ENCODE measurements at places on chromosomes 1 and 21. TPM values are rescaled to one million over a fixed set of nuclear protein-coding genes. Genes with fewer than 3 reads are reported as not detected.
A peak's percentile ranks its signal among the peaks of the same experiment; 100 is the strongest.

The NUDT4B gene
- total RNA-seq, result 24.0 TPM

The NEGR1 gene
- total RNA-seq, result 15.7 TPM

The ZBTB21 gene
- 10.7 TPM for total RNA-seq

The C1orf116 gene
- total RNA-seq, result not detected

The VAV3 gene
- under 0.01 TPM for total RNA-seq

The POU3F1 gene
- not detected for total RNA-seq

The ZNF672 gene
- 13.8 TPM for total RNA-seq

The B3GALNT2 gene
- 28.3 TPM for total RNA-seq

The CCDC27 gene
- not detected for total RNA-seq

The IFNLR1 gene
- total RNA-seq, result not detected

The ARHGEF19 gene
- 12.1 TPM for total RNA-seq

The COPA gene
- 214 TPM for total RNA-seq

GRCh38 chr1:9553736-9554144, 14.5 kb downstream of the SLC25A33 start:
- DNase-seq, result no peak

- peak; percentile 90 for DNase-seq
Measured at GRCh38 chr1:248858096-248858890, 592 bp downstream of the ZNF692 start.

- no peak for DNase-seq
Measured at GRCh38 chr1:167491586-167492461, 26.5 kb downstream of the CD247 start.

GRCh38 chr1:82472489-82473131, 671.9 kb downstream of the ADGRL2 start:
- DNase-seq, result no peak

GRCh38 chr1:64404202-64404601, 65.7 kb upstream of the CACHD1 start:
- DNase-seq, result peak; percentile 16

- DNase-seq, result peak; percentile 58
Measured at GRCh38 chr1:55400508-55400907, 185.3 kb upstream of the USP24 start.

DNA sequence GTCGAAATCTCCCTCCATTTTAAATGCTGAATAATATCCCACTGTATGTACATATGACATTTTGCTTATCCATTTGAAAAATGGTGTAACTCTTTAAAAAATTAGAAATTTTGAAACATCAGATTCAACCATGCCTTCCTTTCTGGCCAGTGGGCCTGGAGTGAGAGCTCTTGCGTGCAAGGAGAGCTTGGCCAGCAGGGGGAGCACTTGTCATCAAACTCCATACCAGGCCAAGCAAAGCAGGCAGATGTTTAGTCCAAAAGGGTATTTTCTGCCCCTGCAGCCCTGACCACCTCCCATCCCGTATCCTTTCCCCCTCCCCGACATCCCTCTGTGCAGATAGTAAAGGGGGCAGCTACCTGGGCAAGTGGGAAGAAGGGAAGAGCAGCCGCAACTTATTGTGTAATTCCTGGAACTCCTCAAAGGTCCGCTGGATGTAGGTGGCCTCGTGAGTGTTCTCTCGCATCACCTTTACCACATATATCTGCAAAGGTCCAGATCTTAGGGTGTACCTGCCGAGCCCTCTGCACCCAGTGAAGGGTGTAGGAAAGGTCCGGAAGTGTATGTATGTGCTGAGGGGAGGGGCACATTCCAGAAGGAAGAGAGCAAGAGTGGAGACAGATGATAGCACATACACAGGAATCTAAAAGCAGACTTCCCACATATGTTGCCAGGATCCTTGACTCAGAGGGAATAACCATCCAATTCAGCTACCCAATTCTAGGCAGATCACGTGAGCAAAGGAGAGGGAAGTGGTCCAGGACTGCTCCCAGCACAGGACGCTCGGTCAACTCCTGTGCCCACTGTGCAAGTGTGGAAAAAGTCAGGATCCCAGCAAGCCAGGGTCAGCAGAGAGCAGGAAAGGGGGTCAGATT, 19.9 kb upstream of the PPP1R15B start:
- DNase-seq, result peak; percentile 85

- DNase-seq, result no peak
Measured at GRCh38 chr21:41634211-41634694, 126.3 kb upstream of the TMPRSS2 start.

GRCh38 chr1:212155219-212155618, 119.7 kb downstream of the DTL start:
- DNase-seq, result no peak

- DNase-seq, result peak; percentile 57
Measured at GRCh38 chr1:30727824-30728223, 4.4 kb upstream of the MATN1 start.

GRCh38 chr1:54853096-54853792, 33.8 kb downstream of the DHCR24 start:
- no peak for DNase-seq

DNA sequence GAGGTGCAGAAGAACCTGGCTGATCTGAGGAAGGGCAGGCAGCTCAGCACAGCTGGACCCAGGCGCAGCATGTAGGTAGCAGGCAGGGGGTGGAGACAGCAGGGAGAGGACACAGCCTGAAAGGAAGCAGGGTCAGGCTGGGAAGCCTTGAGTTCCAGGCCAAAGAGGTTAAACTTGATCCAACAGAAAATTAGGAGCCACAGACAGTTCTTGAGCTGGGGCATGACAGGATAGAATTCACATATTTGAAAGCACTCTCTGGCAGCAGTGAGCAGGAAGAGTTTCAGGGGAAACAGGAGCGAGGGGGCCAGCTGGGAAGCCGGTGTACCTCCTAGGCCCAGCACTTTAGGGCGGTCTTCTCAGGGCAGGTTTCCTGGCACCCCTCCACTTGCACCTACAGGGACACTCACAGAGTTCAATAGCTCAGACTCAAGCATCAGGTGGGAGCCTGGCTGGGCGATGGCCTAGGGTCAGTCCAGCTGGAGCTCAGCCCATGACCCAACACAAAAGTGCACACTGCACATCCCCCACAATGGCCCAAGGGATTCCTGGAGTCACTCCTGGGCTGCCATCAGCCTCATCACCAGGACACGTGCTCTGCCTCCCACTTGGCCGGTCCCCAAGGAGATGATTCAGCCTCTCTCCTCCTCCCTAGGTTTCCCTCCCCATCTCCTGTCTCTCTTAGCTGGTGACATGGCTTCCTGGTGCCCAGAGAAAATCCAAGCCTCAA, 22.7 kb downstream of the MATN1 start:
- DNase-seq, result peak; percentile 90

DNA sequence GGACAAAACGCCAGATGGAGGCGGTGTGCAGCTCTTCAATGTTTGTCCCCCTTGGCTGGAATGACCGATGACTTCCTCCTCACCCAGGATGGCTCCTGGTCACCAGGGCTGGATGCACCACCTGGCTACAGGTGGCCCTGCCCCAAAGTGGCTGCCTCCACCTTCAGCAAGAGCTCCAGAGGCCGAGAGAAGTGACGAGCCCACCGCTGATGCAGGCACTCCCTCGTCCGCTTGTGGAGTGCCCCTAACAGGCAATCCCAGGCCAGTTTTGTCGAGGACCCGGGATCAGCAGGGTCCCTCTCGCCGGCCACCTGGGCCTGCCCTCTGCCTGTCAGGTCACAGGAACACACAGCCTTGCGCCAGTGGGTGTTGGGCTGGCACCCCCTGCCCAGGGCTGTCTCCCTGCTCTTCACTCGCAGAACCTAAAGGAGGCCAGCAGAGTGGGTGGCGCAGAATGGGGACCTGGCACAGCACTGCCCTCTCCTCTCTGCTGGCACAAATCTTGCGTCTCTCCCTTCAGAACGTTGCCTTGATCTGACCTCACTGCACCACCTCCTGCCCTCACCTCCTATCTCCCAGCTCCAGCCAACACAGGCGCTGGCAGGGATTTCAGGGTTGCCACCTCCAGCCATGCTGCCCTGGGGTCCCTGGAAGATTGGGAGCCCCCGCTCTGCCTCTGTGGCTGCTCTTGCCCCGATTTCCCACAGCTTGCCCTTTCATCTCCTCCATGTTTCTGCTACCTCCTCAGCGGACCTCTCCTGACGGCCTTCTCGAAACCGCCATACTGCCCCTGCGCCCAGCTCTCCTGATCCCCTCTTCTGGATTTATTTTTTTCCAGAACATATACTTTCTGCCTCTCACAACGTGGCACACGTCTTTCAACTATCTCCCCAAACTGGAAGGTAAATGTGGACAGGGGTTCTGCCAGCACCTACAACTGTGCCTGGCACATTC, 38.6 kb downstream of the SLC45A1 start:
- no peak for DNase-seq

DNA sequence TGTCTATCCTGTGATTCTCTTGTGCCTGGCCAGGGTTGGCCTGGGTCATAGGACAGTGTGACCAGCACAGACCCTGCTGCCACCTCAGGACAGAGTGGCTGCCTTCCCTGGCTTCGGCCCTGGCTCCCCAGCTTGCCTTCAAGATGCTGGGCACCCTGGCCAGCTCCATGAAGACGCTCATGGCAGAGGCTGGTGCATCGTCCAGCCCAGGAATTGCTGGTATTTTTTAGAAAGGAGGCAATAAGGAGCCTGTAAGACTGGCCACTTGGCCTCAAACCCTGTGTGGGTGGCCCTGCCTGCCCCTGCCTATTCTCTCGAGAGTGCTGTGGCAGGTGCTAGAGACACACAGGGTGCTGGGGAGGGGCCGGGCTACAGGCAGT, 70.4 kb upstream of the ACTRT2 start:
- no peak for DNase-seq

DNA sequence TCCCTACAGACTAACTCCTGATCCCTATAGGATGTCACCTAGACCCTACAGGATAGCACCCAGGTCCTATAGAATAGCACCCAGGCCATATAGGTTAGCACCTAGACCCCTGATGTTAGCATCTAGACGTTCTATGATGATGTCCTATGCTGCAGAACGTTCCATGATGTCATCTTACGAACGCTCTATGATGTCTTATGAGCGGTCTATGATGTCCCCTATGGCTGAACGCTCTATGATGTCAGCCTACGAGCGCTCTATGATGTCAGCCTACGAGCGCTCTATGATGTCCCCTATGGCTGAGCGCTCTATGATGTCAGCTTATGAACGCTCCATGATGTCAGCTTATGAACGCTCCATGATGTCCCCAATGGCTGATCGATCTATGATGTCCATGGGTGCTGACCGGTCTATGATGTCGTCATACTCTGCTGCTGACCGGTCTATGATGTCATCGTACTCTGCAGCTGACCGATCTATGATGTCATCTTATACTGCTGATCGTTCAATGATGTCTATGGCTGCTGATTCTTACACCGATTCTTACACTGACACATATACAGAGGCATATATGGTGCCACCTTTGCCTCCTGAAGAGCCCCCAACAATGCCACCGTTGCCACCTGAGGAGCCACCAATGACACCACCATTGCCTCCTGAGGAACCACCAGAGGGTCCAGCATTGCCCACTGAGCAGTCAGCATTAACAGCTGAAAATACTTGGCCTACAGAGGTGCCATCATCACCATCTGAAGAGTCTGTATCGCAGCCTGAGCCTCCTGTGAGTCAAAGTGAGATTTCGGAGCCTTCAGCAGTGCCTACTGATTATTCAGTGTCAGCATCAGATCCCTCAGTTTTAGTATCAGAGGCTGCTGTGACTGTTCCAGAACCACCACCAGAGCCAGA, 9.5 kb downstream of the SON start:
- peak; percentile 47 for DNase-seq

- no peak for DNase-seq
Measured at GRCh38 chr1:9340172-9340854, 47.6 kb downstream of the SPSB1 start.

- peak; percentile 56 for DNase-seq
Measured at GRCh38 chr21:15592271-15592860, 137.4 kb upstream of the USP25 start.

- DNase-seq, result no peak
Measured at GRCh38 chr1:212586206-212587015, 22.1 kb upstream of the ATF3 start.

GRCh38 chr1:23118957-23119792, 49.5 kb downstream of the LUZP1 start:
- peak; percentile 55 for DNase-seq

DNA sequence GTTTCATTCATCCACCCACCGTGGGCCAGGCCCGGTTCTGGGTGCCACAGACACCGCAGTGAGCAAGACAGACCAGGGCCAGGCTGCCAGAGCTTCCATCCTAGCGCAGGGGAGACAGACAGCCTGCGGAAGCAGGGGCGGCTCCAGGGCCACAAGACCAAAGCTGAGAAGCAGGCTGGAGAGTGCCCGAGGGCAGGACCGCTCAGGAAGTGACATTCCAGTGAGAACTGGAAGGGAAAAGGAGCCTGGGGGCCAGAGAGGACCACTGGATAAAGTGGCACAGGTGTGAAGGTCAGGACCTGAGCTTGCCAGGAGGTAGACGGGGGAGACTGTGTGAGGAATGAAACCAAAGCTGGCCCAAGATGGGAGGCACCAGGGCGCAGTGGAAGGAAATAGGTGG, 59.5 kb upstream of the EFHD2 start:
- no peak for DNase-seq

- DNase-seq, result peak; percentile 57
Measured at GRCh38 chr1:86841116-86841515, 72.8 kb downstream of the SELENOF start.

GRCh38 chr1:53349369-53349835, 21.5 kb upstream of the LRP8 start:
- no peak for DNase-seq

Measured in GM23248 (cell line).